Fibroblast of the conjunctiva (primary cell): ENCODE measurements at places on chromosomes 1 and 21.
A peak's percentile ranks its signal among the peaks of the same experiment; 100 is the strongest.

- DNase-seq: peak; percentile 63
These were observed 268.9 kb downstream of the HHAT start for GRCh38 chr1:210597555-210598134.

DNA sequence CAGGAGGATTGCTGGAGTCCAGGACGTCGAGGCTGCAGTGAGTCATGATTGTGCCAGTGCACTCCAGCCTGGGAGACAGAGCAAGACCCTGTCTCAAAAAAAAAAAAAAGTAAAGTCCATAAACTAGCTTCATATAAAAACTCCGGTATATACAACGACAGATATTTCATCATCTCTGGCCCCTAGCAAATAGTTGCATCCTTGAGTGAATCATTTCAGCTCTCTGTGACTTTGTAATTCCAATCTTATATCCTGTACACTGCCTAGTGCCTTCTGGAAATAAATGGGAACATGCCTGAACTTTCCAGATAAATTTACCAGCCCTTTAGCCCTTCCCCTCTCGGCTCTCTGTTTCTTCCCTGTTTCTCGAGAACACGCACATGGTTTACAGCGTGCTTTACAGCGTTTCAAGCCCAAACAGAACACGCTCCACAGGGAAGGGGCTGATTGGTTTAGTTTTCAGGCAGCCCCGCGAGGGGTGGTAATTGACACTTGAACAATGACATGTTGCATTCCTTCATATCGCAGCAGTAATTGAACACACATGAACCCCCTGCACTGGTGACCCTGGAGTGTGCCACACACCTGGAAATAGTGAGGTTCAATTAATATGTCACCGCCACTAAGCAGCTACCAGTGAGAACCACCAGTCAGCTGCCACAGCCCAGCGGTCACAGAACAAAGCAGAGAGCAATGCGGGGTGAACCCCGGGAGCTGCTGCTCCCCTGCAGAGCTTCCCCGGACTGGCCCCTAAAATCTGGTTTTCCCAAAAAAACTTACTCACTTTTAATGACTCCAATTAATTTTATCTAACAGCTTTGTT, 35.7 kb upstream of the SIM2 start:
- DNase-seq: no peak

- no peak for DNase-seq
These were observed 626.2 kb upstream of the TMPRSS15 start for GRCh38 chr21:19029816-19030215.

- no peak for DNase-seq
These were observed 8.7 kb downstream of the TMPRSS3 start for GRCh38 chr21:42387164-42387563.

DNA sequence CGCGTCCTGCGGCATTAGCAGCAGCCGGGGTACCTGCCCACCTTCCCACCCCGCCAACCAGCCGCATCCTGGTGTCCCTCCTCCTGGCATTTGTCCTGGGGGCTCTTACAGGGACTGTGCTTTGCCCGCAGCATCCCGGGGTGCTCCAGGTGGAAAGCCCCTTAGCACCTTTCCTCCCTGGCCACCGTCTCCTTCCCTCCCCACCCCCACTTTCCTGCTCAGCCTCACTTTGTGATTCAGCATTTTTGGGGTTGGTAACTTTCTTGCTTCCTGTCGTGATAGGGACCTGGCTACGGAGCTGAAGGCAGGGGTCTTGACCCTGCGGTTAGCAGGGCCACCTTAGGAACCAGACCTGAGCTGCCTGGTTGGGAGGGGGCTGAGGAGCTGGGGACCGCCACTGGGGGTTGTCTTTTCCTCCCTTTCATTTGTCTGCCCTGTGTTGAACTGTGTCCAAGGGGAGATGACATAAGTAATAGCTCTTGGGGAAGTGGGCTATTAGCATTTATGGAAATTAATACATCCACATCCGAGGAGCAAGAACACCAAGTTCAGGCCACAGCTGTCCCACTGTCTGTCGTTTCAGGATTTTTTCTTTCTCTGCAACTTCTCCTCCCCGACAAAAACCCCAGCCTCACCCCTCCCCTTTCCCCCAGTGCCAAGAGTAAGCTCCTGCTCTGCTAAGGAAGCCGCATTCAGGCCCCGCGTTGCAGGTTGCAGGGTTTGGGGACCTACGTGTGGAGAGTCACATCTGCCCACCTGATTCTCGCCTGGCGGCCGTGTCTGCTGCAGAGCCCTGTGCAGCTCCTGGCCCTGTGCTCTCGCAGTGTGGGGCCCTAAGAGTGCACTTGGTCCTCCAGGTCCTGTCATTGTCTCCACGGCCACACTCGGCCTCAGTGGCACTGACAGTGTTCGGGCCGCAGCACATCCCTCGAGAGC, 1.6 kb upstream of the NPHP4 start:
- DNase-seq: no peak

- DNase-seq: no peak
These were observed 174.1 kb downstream of the KCNJ6 start for GRCh38 chr21:37742115-37742514.

- peak; percentile 31 for DNase-seq
These were observed 29.8 kb upstream of the GNPAT start for GRCh38 chr1:231211005-231211857.

DNA sequence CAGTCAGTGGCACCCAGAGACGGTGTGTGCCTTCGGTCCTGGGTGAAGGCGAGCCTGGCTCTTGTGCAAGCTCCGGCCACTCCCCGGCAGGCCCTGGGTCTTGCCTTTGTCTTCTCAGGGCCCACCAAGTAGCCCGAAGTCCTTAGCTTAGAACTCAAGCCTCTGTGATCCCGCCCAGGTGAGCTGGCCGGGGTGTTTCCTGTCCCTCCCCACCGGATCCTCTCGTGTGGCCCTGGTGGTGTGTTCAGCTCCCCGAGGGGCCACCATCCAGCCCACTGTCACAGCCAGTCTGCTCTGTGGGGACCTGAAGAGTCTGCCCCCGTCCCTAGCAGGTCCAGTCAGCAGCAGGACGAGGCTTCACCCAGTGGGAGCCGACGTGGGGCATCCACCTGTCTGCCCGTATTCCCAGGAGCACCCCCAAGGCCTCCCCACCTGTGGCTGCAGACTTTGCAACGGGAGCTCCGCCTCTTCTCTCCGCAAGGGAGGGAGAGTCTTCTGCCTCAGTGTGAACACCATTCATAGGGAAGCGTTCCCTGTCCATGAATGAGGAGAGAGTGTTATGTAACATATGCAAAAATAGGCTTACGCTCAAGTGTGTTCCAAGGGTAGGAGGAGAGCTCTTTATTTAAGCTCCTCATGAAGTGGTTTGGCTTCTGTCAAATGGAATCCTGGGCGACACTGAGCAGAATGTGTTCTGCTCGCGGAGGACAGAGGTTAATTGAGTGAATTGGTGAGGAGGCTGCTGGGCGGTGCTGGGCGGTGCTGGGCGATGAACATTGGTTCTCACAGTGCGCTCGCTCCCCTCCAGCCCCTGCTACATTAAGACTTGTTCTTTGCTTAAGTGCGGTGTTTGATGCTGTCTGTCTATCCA, 108.9 kb downstream of the CRYAA start:
- no peak for DNase-seq

- no peak for DNase-seq
These were observed 151.7 kb downstream of the COP1 start for GRCh38 chr1:176055398-176055797.

DNA sequence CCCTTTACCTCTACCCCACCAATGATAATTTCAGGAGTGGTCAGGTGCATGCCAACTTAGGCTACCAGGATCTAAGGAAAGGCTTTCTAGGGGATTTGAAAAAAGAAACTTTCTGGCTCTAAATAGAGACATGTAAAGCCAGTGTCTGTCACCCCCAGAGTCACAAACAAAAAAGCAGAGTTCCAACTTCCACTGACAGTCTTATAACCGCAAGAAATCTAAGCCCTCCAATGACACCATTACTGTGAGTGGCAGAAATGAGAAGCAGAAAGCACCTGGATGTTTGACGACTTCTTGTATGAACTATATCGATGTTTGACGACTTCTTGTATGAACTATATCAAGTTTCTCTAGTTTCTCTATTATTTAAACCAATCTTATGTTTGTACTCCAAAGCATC, 6.0 kb downstream of the DENND1B start:
- no peak for DNase-seq

GRCh38 chr1:25031966-25032667, 102.0 kb upstream of the RUNX3 start:
- no peak for DNase-seq

- DNase-seq: no peak
These were observed 11.1 kb downstream of the IFFO2 start for GRCh38 chr1:18945401-18945849.

- DNase-seq: no peak
These were observed 3.8 kb downstream of the ACBD6 start for GRCh38 chr1:180498594-180498993.

DNA sequence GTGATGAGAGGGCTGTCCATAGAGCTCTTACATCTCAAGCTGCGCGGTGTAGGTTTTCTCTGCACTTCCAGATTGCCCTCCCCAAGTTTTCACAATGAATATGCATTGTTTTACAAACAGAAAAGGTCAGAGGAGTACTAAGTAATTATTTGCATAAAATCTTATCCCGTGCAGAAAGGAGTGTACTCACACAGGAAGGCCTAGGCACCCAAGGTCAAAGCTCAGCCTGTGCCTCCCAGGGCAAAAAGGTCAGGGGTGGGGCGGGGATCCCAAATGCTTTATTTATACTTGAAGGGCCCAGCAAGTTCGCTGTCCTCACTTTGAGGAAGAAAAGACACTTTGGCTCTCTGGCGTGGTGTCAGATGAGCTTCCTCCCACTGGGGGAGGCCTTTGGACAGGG, 10.3 kb upstream of the KCNE1 start:
- no peak for DNase-seq

- DNase-seq: no peak
These were observed 198.6 kb downstream of the SDCCAG8 start for GRCh38 chr1:243454328-243454997.

GRCh38 chr1:236343246-236343870, 50.7 kb upstream of the EDARADD start:
- DNase-seq: no peak

DNA sequence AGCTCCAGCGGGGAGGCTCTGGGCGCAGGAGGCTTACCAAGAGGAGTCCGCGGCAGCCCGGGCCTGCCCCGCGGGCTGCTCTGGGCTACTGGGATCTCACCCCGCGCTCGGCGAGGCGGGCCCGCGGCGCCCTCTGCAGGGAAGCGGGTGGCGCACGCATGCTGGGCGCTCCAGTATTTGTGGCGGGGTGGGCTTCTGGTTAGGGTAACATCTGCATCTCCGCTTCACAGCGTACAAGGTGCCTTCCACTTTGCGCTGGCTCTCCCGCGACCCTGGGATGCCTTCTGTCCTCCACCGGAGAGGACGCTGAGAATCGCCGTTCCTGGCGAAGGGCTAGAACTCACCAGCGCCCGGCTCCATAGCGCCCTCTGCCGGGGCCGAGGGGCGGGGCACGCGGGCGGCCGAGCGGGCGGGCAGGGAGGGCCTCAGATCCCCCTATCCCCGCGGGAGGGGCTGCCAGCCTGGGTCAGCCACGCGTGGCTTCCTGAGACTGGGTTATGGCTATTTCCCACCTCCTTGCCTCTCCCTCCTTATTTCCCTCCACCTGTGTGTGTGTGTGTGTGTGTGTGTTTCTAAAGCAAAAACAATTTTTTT, 46.6 kb upstream of the CTBS start:
- DNase-seq: peak; percentile 55

DNA sequence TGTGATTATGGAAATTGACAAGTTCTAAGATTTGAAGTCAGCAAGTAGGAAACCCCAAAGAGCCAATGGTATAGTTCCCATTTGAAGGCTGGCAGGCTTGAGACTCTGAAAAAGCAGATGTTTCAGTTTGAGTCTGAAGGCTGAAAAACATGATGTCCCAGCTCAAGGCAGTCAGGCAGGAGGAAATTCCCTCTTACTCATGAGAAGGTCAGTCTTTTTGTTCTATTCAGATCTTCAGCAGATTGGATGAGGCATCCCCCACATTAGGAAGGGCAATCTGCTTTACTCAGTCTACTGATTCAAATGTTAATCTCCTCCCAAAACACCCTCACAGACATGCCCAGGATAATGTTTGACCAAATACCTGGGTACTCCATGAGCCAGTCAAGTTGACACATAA, 372.5 kb upstream of the ST6GALNAC5 start:
- no peak for DNase-seq

- DNase-seq: no peak
These were observed 105.7 kb downstream of the C1orf21 start for GRCh38 chr1:184492536-184492935.

DNA sequence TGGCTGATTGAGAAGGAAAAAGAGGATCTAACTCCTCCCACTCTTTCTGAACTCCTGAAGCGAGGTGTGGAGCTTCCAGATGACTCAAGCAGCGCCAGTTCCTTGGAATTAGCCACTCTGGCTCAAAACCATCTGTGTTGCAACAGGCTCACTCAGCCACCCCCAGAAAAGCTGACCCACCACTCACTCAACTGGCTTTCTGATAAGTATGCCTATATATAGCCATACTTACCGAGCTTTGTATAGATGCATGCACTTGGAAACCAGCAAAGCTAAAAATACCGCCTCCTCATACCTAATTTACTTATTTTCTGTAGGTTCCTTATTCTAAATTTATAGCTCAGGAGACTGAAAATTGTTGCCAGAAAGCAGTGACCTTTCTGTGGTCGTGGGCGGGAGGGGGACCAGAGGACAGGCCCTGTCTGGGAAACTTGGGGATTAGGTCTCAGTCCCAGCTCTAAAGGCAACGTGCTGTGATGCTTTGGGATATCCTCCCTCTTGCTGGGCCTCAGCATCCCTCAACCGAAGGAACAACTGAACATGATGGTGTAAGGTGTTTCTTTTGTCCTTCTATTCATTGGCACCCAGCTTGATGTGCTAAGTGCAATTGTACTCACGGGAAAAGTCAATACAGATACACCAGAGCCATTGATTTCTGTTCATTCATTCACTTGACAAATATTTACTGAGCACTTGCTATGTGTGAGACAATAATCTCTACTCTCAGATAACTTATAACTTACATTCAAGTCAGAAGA, 65.7 kb downstream of the NENF start:
- peak; percentile 23 for DNase-seq

GRCh38 chr1:58576727-58577653, at the start of gene TACSTD2:
Gene TACSTD2, minus strand, starts transcription at chr1:58577252. Its CDS starts 96 bp downstream, at chr1:58577156.
- no peak for DNase-seq

- DNase-seq: no peak
These were observed at the start of gene USH2A for GRCh38 chr1:216422821-216423520. Gene USH2A, minus strand, starts transcription at chr1:216423448. Its CDS starts 1,112 bp downstream, at chr1:216422336.

DNA sequence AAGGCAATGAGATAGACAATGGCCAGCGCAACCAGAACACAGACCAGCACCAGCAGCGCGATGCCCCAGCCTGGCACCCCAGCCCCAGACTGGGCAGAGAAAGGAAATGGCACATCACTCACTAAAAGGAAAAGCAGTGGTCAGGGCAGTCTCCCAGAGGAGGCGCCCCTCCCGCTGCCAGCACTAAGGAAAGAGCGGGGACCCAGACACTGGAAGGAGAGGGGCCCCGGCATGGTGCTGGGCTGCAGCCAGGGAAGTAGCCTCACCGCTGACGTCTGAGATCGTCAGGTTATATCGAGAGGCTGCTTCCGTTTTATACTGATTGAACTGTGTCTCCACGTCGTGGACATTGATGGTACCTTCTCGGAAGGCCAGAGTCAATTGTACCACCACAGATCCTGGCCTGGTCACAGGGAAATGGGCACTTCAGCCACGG, 13.8 kb downstream of the TRIM46 start:
- DNase-seq: no peak

GRCh38 chr21:39430457-39430856, 15.1 kb downstream of the LCA5L start:
- DNase-seq: no peak

GRCh38 chr1:205568135-205568468, 63.6 kb downstream of the CDK18 start:
- no peak for DNase-seq

GRCh38 chr1:53535846-53536245, 76.6 kb downstream of the DMRTB1 start:
- DNase-seq: no peak
